ENCODE measurements at places on chromosomes 5 and 9. TPM values are rescaled to one million over a fixed set of nuclear protein-coding genes. Genes with fewer than 3 reads are reported as not detected.

GRCh38 chr9:7125231-7125630 is 367.5 kb downstream of the KDM4C start:
- DNase-seq = no peak

- no peak for DNase-seq
These were observed 105.3 kb downstream of the LHX2 start for GRCh38 chr9:124116683-124117363.

DNA sequence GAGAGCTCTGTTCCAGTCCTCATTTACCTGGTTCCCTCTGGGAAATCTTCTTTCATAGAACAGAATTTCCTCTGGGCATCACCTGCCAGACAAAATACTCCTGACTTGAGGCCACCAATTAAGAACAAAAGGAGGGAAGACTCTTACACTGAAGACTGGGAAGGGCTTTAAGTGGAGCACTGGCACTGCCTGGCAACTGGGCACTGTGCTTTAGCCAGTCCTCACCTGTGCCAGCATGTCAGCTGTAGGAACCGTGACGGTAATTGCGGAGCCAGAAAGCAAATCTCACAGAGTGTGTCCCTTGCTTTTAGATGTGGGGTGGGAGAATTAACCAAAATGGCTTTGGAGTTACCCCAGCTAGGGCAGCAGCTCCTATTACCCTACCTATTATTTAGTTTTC is 40.6 kb downstream of the FAM219A start:
- no peak for DNase-seq

The SRD5A1 gene
- 28.5 TPM for total RNA-seq

The LCN12 gene
- total RNA-seq = 1.4 TPM

DNA sequence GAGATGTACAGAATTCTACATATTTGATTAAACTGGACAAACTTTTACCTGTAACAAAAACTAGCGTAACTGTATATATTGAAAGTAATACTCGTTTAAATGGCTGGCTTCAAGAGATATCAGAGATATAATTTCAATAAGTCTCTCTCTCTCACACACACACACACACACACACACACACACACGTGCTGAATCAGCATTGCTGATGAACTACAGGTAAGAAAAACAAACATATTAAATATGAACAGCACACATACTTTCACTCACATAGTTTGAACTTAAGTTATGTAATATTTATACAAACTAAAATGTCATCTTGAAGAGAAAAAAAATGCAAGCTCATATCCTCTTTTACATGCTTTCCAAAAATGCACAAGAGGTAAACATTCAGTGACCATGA is 145.4 kb downstream of the BNC2 start:
- no peak for DNase-seq

The DBH gene
- total RNA-seq = not detected

Data from osteocyte (in vitro differentiated cells).